ENCODE measurements at places on chromosomes 5 and 9.
A peak's percentile ranks its signal among the peaks of the same experiment; 100 is the strongest.

- DNase-seq = peak; percentile 7
Measured at GRCh38 chr5:56681346-56681745, 134.0 kb upstream of the MAP3K1 start.

DNA sequence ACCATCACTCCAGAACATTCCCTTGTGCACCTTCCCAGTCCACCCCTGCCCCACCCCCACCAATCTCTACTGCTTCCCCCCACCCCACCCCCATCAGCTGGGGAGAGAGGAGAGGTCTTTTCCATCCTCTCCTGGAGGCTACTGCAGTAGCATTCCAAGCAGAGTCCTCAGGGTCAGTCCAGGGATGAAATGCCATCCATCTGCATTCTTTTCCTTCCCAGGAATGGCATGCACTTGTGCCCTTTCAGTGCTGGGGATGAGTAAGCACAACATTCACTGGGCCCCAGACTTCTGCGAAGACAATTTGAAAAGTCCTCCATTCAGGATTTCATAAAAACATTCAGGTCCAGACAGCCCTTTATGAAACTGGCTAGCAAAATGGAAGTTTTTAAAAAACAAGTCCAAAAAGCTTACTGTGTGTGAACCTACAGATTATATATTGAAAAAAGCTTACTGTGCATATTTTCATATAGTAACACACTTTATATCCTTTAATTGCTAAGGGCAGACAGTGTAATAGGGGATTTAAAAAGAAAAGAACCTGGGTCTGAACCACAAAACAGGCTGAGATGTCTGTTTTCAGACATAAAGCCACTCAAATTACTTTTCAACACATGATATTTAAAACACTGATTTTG lies 50.0 kb upstream of the GOLPH3 start:
- DNase-seq = no peak

DNA sequence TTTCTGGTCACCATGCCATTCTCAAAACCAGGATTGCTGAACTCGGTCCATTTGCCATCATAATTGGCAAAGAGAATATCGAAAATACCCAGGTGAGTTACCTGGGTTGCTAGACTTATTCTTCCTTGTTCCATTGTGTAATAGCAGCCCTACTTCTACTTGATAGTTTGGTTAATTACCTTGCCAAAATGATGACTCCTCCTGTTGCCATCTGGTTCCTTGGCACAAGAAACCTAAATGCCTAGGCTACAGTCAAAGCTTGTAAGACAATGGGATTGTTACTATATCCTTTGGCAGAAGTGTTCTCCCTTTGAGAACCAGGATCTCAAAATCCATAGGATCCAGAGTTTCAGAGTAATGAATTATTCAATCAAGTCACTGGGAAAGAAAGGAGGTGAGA lies 373.2 kb upstream of the ACTBL2 start:
- no peak for DNase-seq

DNA sequence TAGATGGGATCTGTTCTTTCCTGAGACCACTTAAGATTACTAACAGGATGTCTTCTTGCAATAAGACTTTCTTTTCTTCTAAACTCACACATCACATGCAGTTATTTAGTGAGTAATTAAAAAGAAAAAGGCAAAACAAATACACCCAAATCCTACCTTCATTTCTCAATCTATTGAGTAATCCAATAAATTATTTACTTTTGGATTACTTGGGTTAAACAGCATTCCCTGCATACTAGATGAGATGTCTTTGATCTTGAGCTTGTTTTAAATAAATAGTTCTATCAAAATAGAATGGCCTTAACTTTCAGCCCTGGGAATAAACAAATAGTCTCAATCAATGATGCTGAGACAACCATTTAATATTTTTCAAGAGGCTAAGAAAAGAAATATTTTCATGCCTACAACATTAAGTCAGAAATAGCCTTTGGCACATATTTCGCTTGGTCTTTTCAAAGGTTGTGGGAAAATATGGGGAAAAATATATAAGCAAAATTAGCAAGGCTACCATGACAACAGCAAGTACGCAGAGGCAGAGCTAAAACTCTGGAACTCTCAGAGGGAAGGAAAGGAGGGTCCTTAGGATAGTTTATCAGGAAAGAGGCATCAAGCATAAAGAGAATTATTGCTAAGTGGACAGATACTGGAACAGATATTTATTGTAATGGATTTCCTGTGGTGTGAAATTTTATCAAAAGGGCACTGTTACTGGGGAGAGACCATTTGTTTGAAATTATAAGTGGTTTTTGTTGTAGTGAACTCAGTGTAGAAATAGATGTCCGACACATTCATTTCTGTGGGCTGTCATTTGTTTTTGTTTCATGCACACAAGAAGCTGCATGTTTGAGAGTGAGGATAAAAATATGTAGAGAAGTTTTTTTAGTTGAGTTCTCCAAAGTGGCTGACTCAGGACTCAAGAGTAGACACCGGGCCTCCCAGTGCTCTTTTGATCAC lies 70.2 kb upstream of the CDH6 start:
- no peak for DNase-seq

- no peak for DNase-seq
Measured at GRCh38 chr9:126829035-126829434, 24.2 kb downstream of the ZBTB43 start.

- DNase-seq = no peak
Measured at GRCh38 chr5:177123789-177124485, 9.6 kb upstream of the NSD1 start.

DNA sequence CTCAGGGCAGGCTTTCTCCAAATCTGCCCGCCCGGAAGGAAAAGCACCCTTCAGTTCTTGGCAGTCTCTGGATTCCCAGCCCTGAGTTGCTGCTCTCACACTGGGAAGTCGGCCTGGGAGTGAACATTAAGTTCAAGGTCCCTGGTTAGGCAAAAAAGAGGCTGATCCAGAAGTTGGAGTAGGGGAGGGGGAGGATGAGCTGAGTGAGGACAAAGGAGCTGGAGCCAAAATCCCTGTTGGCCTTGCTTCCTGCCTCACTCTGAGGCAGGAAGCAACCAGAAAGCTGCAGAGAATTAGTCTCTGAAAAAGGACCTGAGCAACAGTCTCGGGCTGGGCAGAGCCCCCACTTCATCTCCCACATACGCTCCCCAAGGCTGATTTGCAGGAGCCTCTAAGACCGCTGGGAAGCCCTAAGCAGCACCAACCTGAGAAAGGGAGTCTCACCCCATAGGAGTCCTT lies 15.0 kb upstream of the RPS14 start:
- DNase-seq = no peak

- DNase-seq = no peak
Measured at GRCh38 chr9:126611193-126611591, 2.5 kb upstream of the LMX1B start.

DNA sequence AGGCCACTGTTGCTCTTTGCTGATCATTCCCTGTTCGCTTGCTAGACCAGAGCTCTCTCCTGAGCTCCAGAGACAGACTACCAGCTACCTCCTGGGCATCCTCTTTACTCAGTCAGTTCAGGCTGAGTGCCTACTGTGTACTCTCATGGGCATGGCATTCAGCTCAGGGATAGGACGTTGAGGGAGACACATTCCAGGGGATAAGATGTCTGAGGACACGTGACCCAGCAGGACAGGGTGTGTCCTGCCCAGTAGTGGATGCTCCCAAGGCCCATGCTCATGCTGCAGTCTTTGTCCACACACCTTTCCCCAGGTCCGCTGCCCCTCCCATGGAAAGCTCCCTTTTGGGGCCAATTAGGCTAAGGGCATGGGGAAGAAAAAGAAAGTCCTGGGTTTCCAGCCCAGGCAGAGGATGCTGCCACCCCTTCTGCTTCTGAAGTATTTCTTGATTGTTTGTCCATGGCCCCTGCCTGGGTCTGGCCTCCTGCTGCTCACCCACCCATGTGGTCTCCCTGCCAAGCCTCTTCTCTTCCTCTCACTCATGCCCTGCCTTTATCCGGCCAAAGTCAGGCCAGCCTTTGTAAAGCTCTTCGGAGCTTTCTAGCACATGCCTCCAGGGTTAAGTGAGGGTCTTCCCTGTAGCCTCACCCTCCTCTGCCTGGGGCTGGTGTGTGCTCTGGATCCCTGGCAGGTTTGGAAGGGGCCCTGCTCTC lies 60.5 kb upstream of the PITX1 start:
- no peak for DNase-seq

GRCh38 chr5:127549551-127549950 lies 32.1 kb downstream of the PRRC1 start:
- DNase-seq = no peak

- DNase-seq = no peak
Measured at GRCh38 chr5:157821822-157822622, 36.9 kb downstream of the CLINT1 start.

DNA sequence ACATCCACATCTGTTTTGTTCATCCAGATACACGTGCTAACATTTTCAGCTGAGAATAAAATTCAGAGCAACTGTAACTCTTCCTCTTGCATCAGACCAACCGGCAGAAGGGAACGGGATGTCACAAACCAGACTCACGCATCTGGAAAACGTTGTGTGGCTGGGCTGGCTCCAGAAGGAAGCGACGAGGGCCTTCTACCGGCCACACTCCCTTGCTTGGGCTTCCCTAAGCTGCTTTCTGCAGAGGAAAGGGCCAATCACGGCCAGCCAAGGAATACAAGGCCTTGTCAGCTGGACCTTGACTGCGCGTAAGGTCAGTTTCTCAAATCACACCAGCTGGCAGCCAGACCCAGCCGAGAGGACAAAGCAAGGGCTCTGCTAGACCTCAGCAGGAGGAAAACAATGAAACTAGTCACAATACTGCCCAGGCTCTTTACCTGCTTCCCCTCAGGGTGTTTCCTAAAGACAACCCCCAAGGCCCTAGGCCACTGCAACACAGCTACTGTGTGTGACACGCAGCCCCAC lies 106.1 kb downstream of the THBS4 start:
- DNase-seq = no peak

DNA sequence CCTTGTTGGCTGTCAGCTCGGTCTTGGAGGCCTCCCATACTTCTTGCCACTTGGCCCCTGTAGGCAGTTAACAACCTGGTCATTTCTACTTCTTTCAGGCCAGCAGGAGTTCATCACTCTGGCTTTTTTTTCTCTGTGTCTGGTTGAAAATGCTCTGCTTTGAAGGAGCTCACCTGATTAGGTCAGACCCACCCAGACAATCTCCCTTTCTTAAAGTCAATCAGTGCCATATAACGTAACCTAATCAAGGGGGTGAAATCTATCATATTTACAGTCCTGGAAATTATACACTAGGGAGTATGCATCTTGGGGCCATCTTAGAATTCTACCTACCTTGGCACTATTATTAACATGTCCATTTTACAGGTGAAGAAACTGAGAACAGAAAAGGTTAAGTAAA lies 155.4 kb downstream of the SREK1 start:
- DNase-seq = no peak

DNA sequence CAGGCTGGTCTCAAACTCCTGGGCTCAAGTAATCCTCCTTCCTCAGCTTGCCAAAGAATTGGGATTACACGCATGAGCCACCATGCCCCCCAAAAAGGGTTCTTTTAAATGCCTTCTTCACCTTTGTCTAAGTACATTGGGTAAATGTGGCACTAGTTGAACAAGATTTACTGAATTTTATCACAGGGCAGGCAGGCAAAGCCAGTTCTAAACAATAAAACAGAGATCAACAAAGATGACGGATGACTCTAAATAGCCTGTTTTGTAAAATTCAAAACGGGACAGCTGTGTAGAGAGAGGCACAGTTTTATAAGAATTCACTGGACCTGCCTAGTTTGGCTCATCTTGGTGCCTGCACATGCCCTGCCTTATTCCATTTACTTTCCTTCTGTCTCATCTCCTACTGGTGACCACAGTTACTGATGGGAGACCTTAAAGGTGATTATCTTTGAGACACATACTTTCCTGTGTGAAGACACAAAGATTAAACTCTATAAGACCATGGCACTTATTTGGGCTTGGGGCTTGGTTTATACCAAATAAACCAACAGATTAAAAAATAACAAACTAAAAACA lies 149.6 kb upstream of the DMRT1 start:
- DNase-seq = no peak

- DNase-seq = no peak
Measured at GRCh38 chr5:94094793-94095441, 353.5 kb upstream of the POU5F2 start.

DNA sequence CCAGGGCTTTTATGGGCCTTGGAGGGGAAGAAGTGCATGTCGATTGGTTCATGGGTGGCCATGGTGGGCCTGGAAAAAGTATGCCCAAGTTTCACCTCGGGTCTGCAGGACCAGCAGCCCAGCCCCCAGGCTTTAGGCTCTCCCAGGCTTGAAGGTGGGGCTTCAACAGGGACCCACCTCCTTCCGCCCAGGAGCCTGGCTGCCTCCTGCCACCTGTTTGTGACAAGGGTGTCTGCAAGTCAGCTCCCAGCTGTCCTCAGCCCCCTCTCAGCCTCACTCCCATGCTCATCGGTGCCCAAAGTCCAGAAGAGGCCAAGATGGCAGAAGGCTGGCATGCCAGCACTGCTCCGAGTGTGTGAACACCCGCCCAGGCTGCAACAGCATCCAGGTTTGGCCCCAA lies 1063.2 kb upstream of the ACO1 start:
- no peak for DNase-seq

- DNase-seq = no peak
Measured at GRCh38 chr5:8079056-8079455, 210.1 kb downstream of the MTRR start.

- peak; percentile 61 for DNase-seq
Measured at GRCh38 chr9:79572032-79572607, 355 bp downstream of the TLE4 start.

DNA sequence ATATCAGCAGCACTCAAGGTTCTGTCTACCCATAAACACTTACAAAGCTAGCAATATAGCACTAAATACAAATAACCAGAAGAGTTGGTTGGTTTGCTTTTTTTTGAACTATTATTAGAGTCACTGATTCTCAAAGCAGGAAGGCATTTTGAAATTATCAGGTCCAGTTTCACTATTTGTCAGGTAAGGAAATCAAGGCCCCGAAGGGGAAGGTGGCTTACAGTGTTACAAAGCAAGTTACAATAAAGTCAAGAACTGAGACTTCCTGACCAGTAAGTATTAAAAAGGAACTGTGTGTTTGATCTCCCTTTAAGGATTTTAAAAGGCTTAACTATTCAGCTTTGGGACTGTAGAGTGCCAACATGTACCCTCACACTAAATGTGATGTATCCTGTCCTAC lies 10.8 kb downstream of the C5orf15 start:
- DNase-seq = no peak

- DNase-seq = peak; percentile 21
Measured at GRCh38 chr9:94014066-94014654, 59.0 kb upstream of the BARX1 start.

DNA sequence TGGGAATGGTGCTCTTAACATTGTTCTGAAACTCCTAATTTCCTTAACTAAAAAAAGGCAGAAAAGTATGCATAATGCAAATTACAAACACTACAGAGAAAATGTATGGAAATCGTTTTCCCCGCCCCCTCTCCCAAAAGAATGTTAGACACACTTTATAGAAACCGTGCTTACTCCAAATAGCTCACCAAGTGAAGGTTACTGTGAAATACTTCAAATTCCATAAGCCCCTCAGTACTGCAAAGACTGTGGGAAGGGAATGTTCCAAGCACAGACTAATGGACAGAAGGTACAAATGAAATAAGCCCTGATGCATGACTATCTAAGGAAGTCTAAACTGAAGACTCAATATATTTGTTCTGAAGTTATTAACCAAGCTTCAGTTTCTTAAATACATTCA lies 12.5 kb downstream of the MAPKAP1 start:
- no peak for DNase-seq
